ENCODE measurements at places on chromosomes 1 and 21.

DNA sequence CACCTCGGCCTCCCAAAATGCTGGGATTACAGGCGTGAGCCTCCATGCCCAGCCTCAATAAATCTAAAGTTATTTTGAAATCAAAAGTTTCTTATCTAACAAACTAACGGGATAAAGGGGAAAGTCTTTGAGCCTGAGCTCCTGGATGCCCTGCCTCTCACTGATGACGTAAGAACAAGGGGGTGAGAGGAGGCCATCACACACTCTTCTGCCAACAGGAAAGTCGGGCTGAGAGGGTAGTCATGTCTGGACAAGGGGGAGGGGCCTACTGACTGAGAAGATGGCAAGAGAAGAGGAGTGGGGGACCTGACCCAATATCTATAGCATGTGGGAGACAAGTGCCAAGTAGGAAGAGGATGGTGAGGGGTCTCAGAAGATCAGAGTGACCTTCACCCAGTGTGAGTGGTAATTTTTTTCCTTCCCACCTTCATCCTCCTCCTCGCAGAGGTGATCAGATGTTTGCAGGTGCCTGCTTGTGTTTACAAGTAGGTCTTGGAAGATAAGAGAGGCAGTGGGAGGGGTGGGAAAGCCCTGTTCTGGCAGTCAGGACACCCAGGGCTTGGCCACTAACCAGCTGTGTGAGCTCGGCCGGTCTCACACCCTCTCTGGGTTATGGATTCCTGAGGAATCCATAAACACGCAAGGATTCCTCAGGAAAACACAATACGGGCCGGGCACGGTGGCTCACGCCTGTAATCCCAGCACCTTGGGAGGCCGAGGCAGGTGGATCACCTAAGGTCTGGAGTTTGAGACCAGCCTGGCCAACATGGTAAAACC is 9.6 kb downstream of the UQCRHL start:
- no peak for DNase-seq

- DNase-seq: no peak
These were observed 91.9 kb downstream of the GTF2B start for GRCh38 chr1:88799491-88799890.

- no peak for DNase-seq
These were observed 96.0 kb upstream of the GNG4 start for GRCh38 chr1:235745503-235746136.

DNA sequence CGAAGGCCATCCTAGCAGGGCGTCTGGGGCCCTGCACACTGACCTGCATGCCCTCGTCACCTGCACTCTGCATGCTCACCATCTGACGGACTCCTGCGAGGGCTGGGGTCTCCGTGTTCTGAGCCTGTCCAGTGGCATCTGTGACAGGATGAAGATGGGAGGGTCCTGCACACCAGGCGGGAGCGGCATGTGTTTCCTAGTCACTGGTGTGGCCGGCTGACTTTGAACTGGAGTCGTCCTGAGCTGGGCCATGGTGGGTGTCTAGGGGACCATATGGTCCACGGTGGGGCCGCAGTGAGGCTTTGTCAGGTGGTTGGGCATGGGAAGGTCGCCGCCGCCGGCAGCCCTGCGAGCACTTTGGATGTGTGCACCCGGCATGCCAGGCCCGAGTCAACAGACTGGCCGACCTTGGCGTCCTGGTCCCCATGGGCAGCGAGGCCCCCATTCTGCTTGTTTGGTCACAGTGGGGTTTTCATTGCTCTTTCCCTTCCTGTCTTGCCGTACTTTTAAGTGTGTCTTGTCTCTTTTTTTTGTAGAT is 16.7 kb upstream of the DIP2A start:
- DNase-seq: no peak

- DNase-seq: no peak
These were observed 2.4 kb downstream of the CA14 start for GRCh38 chr1:150259758-150260669.

DNA sequence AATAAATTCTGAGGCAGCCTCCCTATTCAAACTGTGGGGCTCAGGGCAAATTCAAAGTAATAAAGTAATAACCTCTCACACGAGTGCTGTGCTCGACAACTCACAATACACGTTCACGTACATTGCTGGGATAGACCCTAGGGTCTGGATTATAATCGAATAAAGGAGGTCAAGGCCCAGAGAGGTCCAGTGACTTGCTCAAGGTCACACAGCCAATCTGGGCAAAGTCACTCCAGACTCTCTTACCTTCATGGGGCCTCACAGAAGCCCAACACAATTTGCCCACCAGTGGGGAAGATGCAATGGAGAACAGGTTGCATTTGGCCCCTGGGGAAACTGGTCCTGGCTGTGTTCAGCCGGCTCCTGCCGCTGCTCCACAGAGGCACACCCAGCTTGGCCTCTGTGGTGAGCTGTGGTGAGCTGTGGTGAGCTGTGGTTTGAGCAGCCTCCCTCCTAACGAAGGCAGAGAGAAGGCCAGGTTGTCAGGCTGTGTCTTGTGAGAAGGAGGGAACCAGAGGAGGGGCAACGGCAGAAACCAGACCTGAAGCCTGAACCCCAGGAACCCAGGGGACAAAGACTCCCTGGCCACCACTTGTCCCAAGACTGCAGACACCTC is 35.1 kb downstream of the NUAK2 start:
- peak; percentile 88 for DNase-seq

DNA sequence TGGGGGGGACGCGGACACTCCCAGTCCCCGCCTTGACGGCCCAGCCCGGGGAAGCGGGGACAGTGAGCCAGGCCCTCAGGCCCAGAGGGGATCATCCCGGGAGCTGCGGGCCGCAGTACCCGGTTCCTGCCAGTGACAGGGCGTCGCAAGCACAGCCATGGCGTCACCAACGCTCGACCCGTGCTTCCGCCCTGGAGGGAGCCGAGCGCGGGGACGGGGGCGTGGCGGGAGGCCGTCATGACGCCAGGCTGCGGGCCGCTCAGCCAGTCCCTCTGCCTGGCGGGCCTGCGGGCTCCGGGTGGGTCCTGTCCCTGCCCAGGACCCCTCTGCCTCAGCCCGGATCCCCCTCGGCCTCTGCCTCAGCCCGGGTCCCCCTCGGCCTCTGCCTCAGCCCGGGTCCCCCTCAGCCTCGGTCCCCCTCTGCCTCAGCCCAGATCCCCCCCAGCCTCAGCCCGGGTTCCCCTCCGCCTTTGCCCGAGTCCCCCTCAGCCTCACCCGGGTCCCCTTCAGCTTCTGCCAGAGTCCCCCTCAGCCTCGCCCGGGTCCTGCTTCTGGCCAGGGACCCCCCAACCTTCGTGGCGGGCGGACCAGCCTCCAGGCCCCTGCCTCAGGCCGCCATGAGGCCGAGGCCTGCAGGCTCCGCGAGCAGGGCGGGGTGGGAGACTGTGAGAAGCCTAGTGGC is 2.3 kb upstream of the SLC2A5 start:
- no peak for DNase-seq

- DNase-seq: no peak
These were observed 16.7 kb upstream of the AVPR1B start for GRCh38 chr1:206133751-206134415.

DNA sequence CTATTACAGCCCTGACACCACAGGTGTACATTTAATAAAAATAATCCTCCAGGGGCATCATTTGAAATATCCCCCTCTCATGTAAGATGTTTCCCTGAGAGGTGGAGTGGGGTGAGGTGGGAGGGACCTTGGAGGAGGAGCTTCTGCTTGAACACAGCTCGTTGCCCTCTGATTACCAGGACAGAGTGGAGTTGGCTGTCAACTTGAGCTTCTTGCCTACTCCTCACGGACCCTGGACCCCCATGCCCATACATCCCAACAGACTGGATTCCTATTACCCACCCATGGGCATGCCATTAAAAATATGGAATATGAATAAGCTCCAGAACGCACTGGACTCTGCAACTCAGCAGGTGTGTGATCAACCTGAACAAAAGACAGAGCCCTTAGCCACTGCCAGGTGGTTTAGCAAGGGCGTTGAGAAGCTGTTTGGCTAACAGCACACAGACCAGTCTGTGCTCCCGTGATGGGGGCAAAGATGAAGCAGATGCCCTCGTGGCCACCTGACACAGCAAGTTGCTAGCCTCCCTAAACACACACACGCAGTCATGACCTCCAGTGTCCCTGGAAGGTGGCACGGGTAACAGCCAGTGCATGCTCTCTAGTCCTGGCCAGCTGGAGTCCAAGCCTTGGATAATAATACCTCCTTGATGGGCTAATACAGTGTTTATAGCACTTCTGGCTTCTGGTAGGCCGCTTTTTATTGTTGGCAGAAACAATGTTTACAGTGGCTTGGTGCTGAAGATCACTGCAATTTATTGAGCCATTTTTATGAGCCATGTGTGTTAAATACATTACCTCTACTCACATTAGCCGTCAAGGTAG is 155.0 kb downstream of the TOMM20 start:
- DNase-seq: no peak

DNA sequence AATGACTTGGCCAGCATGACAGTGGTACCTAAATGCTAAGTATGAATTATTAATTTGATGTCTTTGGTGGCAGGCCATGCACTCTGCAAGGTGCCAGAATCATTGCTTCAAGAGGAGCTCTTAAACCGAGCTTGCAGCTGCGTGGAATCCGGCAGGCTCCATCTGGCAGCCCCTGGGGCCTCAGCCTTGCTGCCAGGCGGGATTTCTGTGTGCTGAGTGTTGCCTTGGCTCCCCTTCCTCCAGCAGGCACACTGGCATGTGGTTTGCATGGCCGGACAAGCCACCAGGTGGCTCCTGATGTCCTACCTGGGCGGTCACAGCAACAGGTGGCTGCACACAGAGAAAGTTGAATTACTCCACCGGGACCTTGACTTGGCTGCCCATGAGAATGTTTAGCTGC is 155.4 kb downstream of the URB2 start:
- no peak for DNase-seq

DNA sequence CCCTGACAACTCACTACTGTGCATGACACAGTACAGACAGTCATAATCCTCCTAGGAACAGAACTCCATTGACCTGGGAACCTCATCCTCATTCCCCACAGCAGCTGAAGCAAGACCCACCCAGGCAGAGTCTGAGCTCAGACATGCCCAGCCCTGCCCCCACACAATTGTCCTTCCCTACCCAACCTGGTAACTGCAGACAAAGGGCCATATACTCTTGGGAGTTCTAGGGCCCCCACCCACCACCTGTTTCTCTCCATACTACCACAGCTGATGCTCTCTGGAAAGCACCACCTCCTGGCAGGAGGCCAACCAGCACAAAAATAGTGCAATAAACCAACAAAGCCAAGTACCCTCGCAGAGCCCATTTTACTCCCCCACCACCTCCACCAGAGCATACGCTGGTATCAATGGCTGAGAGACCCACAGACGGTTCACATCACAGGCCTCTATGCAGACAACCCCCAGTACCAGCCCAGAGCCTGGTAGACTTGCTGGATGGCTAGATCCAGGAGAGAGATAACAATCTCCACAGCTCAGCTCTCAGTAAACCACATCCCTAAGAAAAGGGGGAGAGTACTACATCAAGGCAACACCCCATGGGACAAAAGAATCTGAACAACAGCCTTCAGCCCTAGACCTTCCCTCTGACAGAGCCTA is 159.7 kb upstream of the CXADR start:
- no peak for DNase-seq

DNA sequence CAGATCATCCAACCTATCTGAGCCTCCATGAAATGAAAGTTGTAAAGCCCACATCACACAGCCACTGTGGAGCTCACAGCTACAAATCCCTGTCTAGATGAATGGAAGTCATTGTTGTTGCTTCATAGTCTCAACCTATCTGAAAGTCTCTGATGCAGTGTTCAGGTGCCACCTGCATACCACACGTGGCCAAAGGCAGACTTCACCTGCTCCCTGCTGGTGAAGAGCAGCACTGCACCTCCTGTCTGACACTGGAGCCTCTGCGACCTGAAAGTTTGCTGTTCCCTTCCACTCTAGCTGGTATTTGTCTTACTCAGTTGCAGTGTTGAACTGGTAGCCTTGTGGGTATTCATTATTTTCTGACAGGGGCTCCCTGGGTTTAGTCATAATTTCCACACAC is 18.4 kb downstream of the LORICRIN start:
- peak; percentile 42 for DNase-seq

GRCh38 chr21:34992180-34992579 is 56.9 kb downstream of the RUNX1 start:
- DNase-seq: no peak

DNA sequence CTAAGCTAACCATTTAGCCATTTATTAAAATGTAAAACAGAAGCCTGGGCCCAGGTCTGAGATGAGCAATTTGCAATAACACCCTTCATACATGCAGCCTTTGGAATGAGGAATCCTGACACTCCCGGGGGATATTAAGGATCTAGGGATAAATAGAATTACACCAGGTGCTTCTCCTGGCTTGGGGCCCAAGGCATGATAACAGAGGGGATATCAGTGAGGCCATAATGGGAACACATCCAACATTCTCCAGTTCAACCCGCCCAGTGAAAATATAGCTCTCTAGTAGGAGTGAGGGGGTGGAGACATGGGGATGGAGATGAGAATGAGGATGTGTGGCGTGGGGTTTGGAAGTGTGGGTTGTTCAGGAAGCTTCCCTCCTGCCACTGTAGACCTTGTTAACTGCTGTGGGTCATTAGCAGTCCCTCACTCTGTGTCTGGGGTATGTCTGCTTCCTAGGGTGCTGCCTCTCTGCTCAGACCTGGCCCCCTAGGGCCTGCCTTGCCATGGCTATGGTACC is 57.9 kb upstream of the KANK4 start:
- no peak for DNase-seq

GRCh38 chr1:204711103-204711946 is 25.8 kb upstream of the LRRN2 start:
- DNase-seq: no peak

- no peak for DNase-seq
These were observed 24.4 kb upstream of the TENT5C start for GRCh38 chr1:117581391-117581943.

GRCh38 chr1:239733995-239734394 is 347.6 kb downstream of the CHRM3 start:
- DNase-seq: no peak

DNA sequence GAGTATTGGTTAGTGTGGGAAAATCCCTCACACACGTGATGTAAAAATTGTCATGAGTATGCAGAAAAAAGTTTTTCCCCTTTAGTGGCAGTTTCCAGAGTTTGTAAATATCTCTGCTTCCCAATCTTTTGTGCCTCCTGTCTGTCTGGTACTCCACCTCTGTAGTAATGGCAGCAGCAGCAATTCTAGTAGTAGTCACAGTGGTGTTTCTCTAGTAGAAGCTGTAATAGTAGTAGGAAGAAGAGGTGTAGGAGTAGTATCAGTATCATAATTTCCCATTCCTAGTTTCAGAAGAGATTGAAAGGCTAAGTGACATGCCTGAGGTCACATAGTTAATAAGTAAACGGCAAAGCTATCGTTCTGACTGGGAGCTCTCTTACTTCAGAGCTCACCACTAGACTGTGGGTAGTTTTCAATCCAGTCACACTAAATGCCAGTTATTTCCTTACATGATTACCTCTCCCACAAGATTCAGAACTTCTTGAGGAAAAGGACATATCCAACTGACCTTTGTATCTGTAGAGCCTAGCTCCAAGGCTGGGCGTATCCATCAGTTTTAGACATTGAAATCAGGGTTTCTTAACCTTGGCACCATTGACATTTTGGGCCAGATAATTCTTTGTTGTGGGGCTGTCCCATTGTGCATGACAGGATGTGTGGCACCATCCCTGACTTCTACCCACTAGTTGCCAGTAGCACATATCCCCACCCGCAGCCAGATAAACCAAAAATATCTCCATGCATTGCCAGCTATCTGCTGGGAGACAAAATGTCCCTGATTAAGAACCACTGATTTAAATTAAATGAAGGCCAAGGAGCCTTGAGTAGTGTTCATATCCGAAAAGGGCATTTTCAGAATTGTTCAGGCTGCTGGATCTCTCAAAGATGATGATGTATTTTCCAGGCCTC is 135.9 kb downstream of the FGGY start:
- DNase-seq: peak; percentile 13

Data from stimulated activated naive CD8-positive, alpha-beta T cell treated with anti-CD3 and anti-CD28 coated beads, Interleukin-15, amount 100 ng/mL, for 72 hours (primary cell).